Stimulated activated CD8-positive, alpha-beta memory T cell treated with anti-CD3 and anti-CD28 coated beads, Interleukin-4, amount 100 ng/mL, for 4 hours (primary cell): ENCODE measurements at places on chromosomes 5 and 9.

- no peak for DNase-seq
Observed at GRCh38 chr9:3826178-3826577, 300.4 kb upstream of the RFX3 start.

GRCh38 chr9:32218100-32218767 is 166.2 kb upstream of the ACO1 start:
- DNase-seq, result no peak

- DNase-seq, result no peak
Observed at GRCh38 chr5:139361835-139362429, 20.3 kb downstream of the PAIP2 start.

- DNase-seq, result no peak
Observed at GRCh38 chr9:32490601-32491000, 35.4 kb downstream of the RIGI start.

- no peak for DNase-seq
Observed at GRCh38 chr9:123637945-123638634, 282.1 kb downstream of the CRB2 start.

DNA sequence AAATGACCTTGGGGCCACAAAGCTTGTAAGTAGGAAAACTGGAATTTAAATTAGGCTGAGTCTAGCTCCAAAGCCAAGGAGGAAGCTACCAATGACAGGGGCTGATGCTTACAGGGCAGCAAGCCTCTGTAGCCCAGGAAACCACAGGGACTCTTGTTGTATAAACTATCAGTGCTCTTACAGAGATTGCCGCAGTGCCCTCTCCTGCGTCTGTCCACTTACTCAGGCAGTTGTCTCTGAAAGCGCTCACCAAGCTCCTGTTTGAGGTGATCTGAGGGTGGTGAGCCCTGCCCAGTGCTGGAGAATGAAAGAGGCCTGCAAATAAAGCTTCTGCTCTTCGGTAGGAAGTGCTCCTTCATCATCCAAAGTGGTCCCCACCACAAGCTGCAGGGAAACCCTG is 498.8 kb downstream of the ARHGEF28 start:
- no peak for DNase-seq

DNA sequence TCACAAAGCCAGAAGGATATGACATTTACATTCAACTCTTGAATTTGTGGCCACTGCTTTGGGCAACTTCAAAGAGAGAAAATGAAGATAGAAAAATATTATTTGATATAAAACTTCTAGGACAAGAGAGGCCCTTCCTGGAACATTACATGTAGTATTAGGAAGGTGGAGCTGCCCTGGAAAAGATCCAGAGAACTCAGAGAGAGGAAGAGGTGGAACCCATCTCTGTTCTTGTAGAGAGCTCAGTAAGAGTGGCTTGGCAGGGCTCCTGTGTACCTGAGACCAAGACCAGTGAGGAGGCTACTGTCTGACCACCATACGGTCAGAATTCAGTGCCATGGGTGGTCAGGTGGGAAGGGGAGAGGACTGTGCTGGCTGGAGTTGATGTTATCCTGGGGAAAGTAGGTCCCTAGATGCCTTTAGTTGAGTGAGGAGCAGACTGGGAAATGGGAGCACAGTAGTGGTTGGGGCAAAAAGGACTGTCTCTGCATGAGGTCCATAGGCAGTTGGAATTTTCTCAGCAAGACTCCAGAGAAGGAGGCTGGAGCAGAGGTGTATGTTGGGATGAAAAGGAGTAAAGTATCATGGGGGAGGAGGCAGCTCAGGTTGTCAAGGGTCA is 7.6 kb downstream of the TGFBI start:
- DNase-seq, result no peak

DNA sequence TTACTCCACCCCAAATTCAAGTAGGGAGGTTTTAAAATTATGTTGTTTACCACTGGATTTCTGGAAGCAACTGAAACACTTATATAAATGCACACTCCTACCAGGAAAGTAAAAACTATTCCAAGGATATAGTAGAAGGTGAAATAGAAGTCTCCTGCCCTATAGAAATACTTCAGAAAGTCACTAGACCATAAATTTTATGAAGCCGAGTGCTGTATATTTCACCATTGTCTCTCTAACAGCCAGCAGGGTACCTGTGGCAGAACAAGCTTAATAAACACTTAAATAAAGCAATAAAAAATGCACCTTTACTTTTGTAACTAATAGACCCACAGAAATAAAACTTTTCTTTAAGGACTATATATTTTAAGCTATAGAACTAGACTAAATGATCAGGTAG is 631.6 kb downstream of the PDE4D start:
- DNase-seq, result no peak
